ENCODE measurements at places on chromosomes 4 and X.

- no peak for DNase-seq
Observed at GRCh38 chr4:70718811-70719604, 2.8 kb upstream of the RUFY3 start.

DNA sequence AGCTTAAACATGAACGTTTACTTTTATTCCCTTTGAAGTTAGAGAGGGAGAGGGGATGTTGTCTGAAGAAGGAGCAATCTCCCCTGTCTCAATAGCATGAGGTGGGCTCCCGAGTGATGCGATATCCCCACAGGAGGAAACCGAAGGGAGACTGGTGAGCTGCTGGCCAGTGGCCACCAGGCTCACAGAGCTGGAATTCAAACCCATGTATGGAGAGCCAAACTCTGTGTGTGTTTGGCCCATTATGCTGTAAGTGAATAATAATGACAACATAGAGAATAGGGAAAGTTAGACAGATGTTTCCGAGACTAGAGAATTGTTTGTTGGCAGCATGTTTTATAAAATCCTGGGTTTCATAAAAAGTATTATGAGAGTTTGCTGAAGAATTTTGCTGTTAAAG, 66.1 kb upstream of the CLNK start:
- DNase-seq: no peak

DNA sequence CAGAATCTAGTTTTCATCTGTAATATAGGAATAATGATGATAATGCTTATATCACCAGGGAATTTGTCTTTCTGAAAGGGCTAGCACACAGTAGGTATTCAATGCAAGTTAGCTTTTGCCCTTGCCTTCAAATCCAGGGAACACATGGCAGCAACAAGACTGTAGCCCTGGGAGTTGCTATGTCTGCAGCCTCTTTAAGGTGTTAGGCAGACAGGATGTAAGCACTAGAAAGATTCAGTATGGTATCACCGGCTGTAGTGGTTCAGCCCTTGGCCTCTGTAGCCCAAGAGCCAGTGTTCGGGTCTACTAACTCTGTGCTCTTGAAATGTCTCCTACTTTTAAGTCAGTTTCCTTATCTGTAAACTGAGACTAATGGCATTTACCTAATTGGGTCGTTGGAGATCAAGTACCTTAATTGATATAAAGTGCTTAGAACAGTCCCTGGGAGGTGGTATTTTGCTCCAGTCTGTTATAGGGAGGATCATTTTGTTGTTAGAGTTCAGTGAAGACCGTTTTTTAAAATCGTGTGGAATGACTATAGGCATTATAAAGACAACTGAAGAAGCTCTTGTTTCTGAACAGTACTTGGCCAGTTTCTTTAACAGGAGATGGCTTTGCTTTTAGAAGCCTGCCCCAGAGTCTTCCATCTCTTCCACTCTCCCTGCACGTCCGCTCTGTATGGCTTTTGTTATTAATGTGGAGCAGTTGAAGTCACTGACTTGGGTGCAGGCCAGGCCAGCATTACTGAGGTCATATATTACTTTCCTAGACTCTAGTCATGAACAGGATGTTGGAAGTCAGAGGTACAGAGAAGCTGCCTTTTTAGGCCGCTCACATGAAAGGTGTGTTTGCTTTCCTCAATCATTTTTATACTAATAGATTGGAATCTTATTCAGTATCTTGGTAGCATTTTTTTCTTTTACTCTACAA, 44.8 kb downstream of the GAB1 start:
- no peak for DNase-seq

DNA sequence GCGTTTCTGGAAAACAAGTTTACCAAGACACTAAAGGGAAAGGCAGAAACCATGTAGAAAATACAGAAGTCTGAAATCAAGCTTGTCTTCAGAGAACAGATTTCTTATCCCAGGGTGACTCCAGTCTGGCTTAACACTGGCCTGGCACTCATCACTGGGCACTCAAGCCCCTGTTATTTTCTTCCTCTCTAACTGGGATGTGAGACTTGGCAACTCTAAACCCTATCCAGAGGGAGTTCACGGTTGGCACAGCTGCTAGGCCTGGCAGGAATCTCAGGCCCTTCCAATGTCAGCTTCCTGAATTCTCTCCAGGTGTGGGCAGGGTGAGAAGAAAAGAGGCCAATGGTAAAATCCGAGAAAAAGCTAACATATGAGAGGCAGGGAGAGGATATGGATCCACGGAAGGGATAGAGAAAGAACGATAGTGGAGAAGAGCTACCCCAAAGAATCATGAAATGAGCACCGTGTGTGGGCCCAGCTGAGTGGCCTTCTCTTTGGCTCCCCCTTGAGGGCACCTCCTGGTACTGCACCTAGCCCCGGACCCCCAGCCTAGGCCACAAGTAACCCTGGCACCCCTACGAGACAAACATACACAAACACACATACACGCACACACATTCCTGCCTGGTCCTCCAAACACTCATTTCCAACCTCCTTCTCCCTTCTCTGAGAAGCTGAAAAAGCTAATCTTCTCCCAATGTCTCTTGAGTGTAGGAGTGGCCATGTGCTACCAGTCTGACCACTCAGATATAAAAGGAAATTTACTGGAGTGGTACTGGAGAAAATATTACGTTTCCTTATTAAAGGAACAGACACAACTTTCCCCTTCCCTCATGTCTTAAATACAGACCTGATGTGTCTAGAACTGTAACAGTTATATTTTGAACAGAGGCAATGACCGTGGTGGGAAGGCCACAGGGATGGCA, 16.6 kb upstream of the PTCHD1 start:
- DNase-seq: peak; percentile 33

DNA sequence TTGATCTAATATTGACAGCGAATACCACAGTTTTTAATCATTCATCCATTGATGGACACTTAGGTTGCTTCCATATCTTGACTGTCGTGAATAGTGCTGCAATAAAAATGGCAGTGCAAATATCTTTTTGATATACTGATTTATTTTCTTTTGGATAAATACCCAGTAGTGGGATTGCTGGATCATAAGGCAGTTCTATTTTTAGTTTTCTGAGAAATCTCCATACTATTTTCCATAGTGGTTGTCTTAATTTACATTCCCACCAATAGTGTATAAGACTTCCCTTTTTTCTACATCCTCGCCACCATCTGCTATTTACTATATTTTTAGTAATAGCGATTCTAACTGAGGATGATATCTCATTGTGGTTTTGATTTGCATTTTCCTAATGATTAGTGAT, 100.1 kb downstream of the SMARCA1 start:
- DNase-seq: no peak

GRCh38 chr4:163448540-163449203, 24.9 kb downstream of the TKTL2 start:
- DNase-seq: no peak

GRCh38 chr4:43843501-43843900, 605.1 kb downstream of the KCTD8 start:
- no peak for DNase-seq

GRCh38 chrX:131068945-131069719, 11.0 kb downstream of the ARHGAP36 start:
- DNase-seq: peak; percentile 24

GRCh38 chr4:80079255-80079923, 6.4 kb upstream of the ANTXR2 start:
- DNase-seq: no peak

DNA sequence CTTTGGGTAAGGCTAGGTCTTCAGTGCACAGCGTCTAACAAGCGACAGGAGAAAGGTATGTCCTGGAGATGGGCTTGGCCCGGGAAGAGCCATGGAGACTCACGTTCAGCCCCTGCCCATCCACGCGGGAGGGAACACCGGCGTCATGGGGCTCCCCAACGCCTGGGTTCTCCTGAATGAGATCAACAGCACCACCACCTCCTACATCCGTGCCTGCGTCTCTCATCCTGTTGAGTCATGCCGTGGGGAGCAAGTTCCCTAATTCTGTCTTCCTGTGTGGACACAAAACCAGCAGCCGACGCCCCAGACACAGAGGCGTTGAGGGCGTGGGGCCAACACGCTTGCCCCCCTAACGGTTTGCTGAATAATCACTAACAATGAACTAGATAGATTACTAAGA, 20.1 kb upstream of the IL3RA start:
- peak; percentile 66 for DNase-seq

GRCh38 chrX:109931677-109932076, 71.2 kb upstream of the TMEM164 start:
- no peak for DNase-seq
